ENCODE measurements at places on chromosomes 2 and 18. TPM values are rescaled to one million over a fixed set of nuclear protein-coding genes. Genes with fewer than 3 reads are reported as not detected.

The L3MBTL4 gene
- polyA plus RNA-seq = 0.27 TPM

The SLC35F5 gene
- 39.0 TPM for polyA plus RNA-seq

The VWC2L gene
- not detected for polyA plus RNA-seq

The CASP10 gene
- 2.8 TPM for polyA plus RNA-seq

The PLEKHH2 gene
- polyA plus RNA-seq = 0.10 TPM

The ARHGEF4 gene
- polyA plus RNA-seq = 2.1 TPM
